ENCODE measurements at places on chromosomes 12 and 14.

GRCh38 chr12:4911316-4911994, 1.8 kb downstream of the KCNA1 start:
- no peak for DNase-seq

GRCh38 chr14:92702441-92702918, 45.9 kb downstream of the LGMN start:
- no peak for DNase-seq

GRCh38 chr12:121530600-121531355, 50.0 kb downstream of the KDM2B start:
- no peak for DNase-seq

DNA sequence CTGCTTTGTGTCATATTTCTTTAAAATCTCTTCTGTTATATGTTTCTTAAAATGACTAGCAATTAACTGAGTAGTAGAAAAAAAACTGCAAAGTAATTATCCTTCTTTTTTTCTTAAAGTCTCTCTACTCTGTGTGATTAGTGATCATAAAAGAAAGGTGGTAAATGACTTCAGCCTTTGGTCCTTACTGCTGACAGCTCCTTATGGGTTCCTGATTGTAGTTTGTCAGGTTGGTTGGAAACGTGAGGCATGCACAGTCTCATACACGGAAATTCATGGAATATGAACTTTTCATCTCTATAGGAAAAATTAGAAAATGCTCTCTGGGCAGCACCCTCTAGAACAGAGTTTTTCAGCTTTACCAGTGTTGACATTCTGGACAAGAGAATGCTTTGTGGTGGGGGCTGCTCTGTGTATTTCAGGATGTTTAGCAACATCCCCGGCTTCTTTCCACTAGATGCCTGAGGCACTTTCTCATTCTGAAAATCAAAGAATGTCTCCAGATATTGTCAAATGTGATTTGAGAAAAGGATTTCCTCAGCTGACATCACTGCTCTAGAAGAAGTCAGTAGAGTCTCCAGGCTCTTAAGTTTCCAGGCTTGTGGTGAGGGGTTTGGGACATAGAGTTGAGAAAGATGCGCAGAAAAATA, 121.0 kb downstream of the PIK3C2G start:
- no peak for DNase-seq

GRCh38 chr14:31388687-31389413, 31.5 kb downstream of the HEATR5A start:
- DNase-seq: no peak
